ENCODE measurements at places on chromosomes 7 and 10.

DNA sequence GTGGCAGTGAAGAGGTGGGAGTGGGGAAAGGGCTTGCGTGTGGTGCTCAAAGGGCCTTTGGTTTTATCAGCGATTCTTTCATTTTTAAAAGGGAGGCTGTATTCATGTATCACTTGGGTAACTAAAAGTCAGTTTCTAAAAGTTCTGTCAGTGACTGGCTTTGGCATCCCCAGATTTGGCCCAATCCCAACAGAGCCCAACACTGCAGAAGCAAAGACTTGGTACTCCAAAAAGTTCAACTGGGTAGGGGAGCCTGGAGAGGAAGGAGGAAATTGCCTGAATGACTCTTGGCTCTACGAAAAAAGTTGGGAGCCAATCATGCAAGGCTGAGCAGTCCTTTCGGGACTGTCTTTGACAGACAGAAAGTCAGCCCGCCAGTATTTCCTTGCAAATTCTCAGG is 54.5 kb upstream of the COL13A1 start:
- no peak for DNase-seq

GRCh38 chr10:118173296-118173695 is 126.6 kb upstream of the RAB11FIP2 start:
- no peak for DNase-seq

- DNase-seq: no peak
These were observed 6.1 kb upstream of the GSDME start for GRCh38 chr7:24763303-24763901.

DNA sequence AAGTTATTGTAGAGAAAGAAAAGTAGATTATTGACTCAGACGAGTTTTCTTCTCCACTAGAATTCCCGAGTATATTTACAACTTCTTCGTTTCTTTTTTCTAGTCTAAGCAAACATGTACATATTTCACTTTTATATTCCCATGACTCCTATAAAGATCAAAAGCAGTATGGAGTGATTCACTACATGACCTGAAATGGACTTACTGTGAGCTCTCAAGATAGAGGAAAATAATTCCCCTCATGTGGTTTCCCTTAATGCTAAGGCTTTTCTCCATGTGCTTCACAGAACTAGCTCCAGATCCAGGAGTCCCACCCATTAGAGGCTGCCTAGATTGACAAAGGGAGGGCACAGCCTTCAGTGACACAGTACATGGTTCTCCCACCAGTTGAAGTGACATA is 823.1 kb upstream of the LRRTM3 start:
- DNase-seq: no peak

DNA sequence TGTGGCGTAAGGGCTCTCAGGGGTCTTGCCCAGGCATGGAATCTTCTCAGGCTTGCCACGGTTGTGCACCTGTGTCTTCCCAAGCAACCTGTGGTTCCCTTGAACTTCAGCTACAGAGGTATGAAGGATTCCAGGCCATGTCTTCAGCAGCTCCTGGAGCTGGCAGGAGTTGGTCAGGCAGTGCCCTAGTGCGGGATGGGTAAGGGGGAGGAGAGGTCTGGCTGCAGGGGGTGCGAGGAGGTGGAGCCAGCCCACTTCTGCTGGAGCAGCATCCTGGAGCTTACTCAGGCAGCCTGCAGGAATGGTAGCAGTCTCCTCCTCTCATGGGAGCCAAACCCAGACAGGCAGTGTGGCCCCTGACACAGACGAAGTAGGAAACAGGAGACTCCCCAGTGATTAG is 3.8 kb upstream of the TRIL start:
- no peak for DNase-seq

GRCh38 chr7:129041142-129042085 is 13.5 kb downstream of the TNPO3 start:
- DNase-seq: no peak

- no peak for DNase-seq
These were observed 7.3 kb downstream of the UNCX start for GRCh38 chr7:1239803-1240516.

GRCh38 chr7:21414795-21415393 is 13.0 kb upstream of the SP4 start:
- no peak for DNase-seq

GRCh38 chr10:116771101-116771958 is 29.0 kb upstream of the HSPA12A start:
- DNase-seq: no peak

- DNase-seq: no peak
These were observed 221.0 kb upstream of the FZD1 start for GRCh38 chr7:91043186-91043585.

DNA sequence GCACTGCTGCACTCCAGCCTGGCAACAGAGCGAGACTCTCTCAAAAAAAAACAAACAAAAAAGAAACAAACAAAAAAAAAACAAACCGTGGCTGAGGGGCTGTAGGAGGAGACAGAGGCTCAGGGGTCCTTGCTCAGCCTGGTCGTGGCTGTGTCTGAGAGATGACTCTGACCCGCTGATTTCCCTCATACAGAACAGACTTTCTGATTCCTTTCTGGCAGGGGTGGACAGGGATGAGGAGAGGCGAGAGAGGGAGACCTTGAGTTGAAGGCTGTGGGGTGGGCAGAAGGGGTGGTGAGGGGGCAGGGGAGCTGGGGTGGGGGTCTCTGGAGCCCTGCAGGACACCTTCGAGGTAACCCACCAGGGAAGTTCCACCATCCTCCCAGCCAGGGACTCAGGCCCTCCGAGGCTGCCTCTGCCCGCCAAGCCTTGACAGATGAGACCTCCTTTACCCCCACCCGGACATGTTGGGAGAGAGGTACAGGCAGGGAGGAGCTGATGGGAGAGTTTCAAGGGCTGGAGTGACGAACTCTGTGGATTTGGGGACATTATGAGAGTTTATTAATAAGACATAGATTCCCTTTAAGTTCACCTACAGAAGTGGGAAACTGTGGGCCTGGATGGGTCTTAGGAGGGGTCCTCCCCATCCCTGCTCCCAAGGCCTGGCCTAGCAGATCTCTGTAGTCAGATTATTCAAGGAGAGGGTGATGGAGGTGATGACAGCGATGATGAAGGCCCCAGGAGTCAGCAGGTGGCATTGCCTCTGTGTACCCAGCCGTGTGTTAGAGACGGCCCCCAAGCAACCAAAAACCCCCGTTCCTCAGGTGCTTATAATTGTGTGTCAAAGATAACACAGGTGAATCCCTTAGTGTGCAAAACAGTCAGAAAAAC is 2.0 kb downstream of the MUC12 start:
- no peak for DNase-seq

GRCh38 chr7:64611717-64612116 is 48.8 kb upstream of the ZNF680 start:
- DNase-seq: no peak

GRCh38 chr7:50497068-50497642 is 47.0 kb upstream of the FIGNL1 start:
- DNase-seq: no peak

GRCh38 chr10:70695241-70696030 is 23.1 kb downstream of the ADAMTS14 start:
- no peak for DNase-seq

DNA sequence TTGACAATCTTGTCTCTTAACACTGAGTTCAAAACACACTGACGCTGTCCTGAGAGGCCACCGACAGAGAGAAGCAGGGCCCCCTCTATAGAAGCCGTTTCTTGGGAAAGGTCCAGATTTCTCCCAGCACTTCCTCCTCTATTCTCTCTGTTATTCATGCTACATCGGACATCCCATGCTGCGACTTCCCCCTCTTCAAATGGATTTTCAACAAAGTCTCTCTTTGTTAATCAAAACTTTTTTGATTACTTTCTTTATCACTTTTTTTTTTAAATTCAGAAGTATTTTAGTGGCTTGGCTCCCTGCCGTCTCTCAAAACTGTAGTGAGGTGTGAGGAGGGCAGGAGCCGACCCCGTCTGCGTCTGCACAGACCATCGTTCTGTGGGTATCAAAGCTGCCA is 298.9 kb upstream of the PITRM1 start:
- DNase-seq: no peak

GRCh38 chr7:158576050-158576762 is 11.4 kb downstream of the PTPRN2 start:
- no peak for DNase-seq

- DNase-seq: no peak
These were observed 9.0 kb downstream of the PUS7 start for GRCh38 chr7:105512926-105513526.

DNA sequence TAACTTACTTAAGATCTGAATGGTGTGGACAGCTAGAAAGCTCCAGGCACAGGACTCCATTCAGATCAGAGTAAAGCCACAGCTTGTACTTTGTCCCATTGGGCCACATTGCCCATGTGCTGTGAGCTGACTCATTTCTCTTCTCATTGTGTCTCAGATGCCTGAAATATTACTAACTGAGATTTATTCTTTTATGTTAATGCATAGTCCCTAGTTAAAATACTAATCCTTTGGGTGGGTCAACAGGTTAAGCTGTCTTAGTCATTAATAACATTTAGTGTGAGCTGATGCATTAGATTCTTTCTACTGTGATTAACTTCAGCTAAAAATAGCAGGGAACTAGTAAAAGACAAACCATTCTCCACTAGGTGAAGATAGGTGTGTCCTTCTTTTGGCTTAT is 104.7 kb upstream of the ARMC3 start:
- DNase-seq: no peak

DNA sequence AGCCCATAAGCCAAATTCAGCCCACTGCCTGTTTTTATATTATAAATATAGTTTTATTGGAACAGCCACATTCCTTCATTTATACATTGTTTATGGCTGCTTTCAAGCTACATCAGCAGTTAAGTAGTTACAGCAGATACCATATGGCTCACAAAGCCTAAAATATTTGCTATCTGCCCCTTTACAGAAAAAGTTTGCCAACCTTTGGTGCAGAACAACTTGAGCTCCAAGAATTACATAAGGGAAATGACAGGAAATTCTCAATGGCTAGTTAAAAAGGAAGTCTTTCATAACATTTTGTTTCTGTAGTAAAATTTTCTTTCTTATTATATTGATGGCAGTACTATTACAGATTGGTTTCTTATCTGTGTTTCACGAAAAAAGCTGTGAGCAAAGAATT is 59.3 kb downstream of the COL28A1 start:
- DNase-seq: no peak

- no peak for DNase-seq
These were observed 112.2 kb downstream of the CYTH3 start for GRCh38 chr7:6160191-6160623.

GRCh38 chr10:80412486-80412885 is 4.1 kb downstream of the PRXL2A start:
- no peak for DNase-seq

DNA sequence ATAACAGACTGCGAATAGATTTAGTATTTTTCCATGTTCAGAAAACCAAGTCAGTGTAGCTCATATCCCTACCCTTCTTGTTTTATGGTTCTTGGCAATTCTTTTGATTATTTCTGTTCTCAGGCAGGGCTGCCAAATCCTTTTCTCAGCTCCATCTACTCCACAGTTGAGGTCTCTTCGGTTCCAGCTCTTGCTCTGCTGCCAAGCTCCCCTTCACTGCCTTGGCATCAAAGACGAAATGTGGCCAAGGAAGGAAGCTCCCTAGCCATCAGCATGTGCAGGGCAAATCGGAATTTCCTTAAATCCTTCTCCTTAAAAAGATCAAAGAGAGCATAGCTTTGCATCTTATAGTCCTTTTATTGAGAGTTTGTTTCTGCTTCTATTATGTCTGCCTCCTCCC is 116.4 kb upstream of the NOBOX start:
- DNase-seq: no peak

DNA sequence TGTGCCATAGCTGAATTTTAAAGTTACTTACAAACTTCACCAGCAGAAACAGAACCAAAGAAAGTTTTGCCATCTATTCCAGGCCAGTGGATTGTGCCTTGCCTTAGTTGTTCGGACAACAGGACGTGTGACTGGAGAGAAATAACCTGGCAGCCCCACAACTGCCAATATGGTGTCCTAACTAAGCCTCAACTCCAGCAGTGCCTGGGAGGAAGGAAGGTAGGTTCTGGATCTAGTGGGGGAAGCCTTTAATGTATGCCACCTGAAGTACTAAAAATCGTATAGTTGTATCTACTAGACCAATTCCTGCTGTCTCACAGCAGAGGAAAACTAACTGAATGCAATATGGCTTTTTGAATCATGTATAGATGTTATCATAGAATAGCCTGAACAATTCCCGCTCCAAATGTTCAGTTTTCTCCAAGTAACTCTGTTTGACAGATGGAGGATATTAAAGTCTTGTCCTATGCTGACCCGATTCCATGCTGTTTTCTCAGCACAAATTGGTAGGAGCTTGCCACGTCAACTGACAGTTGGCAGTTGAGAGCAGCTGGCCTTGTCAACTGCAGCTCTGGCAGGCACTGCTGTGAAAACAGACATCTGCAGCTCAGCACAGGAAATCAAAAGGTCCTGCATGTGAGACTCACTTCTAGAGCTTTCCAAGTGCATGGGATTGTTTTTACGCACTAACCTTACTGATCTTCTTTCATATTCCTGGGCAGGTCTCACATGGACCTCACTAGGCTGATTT is 84.5 kb upstream of the WNT16 start:
- no peak for DNase-seq

DNA sequence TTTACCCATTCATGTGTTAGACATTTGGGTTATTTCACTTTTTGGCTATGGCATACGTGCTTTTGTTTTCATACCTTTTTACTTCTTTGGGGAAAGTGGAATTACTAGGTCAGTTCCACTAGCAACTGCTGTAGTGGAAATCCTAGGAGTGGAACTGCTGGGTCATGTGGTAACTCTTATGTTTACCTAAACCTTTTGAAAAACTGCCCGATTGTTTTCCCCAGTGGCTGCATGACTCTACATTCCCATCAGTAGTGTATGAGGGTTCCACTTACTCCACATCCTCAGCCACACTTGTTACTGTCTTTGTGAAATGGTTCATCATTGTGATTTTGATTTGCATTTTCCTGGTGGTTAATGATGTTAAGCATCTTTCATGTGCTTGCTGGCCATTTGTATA is 82.3 kb downstream of the TAX1BP1 start:
- no peak for DNase-seq

- no peak for DNase-seq
These were observed 25.3 kb downstream of the PDIA4 start for GRCh38 chr7:149003018-149003417.

DNA sequence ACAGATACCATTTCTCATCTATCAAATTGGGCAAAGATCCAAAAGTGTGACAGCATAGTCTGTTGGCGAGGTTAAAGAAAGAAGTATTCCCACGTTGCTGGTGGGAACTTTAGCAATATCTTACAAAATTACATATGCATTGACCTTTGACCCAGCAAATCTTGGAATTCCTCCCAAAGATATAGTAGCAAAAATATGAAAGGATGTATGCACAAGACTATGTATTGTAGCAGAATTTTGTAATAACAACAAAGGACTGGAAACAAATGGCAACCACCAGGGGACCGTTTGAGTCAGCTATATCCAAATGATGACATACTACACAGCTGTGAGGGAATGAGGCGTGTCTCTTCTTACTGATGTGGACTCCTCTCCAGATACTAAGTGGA is 50.2 kb downstream of the KCNH2 start:
- DNase-seq: no peak

- no peak for DNase-seq
These were observed 40.5 kb upstream of the DPYSL4 start for GRCh38 chr10:132146271-132146671.

GRCh38 chr10:102555781-102556328 is 52.1 kb downstream of the SUFU start:
- DNase-seq: no peak

GRCh38 chr10:28242555-28243204 is 60.2 kb downstream of the MPP7 start:
- no peak for DNase-seq
